ENCODE measurements at places on chromosomes 4 and X. TPM values are rescaled to one million over a fixed set of nuclear protein-coding genes. Genes with fewer than 3 reads are reported as not detected.

Gene NIPAL1
- not detected for total RNA-seq

Gene GSPT2
- total RNA-seq: 5.2 TPM

Gene GYPB
- not detected for total RNA-seq

Gene ATOH1
- total RNA-seq: not detected

Gene FRAS1
- 20.0 TPM for total RNA-seq

GRCh38 chr4:39235696-39236095 lies 53.4 kb downstream of the WDR19 start:
- no peaks in the 10 kb centered on the region for H3K4me1 ChIP-seq
- no peak for DNase-seq
- H3K4me3 ChIP-seq: no peak overlapping the region
- no peaks in the 10 kb centered on the region for H3K27me3 ChIP-seq
- H3K36me3 ChIP-seq: peaks cover 29% of the 10 kb centered on the region
- H3K27ac ChIP-seq: no peak overlapping the region

DNA sequence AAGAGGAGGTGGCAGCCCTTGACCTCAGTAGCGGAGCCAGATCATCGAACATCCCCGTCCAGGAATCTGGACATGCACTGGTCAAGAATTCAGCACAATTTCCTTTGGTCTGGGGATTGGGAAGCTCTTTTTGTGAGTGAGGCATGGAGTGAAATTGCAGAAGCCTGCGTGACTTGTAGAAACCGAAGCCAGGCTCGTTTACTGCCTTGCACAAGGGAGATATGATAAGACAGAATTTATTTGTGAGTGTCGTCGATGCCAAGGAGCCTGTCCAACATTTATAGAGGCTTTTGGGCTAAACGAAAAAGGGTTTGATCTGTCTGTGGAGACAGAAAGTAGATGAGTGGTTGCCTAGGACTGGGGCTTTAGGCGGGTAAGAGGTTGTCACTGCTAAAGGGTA lies 50.6 kb downstream of the TBL1X start:
- H3K27ac ChIP-seq: no peak overlapping the region
- no peak overlapping the region for H3K4me3 ChIP-seq
- H3K4me1 ChIP-seq: peaks cover 6% of the 10 kb centered on the region

DNA sequence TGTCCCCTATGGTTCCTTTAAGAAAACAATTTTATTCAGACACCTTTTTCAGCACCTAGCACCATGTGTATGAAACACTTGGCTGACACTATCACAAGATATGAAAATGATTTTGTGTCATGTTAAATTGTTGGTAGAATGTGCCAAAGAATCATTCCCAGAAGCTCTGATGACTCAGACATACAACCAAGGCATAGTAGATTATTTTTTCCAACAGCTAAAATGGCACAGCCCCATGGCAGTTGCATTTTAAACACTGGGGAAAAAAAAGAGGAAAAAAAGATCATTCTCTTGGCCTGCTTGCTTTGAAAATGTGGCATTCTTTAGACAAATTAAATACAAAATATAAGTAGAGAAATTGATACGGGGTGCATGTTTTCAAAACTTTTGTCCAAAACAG lies 230.2 kb downstream of the NLGN4X start:
- H3K27me3 ChIP-seq: no peaks in the 10 kb centered on the region
- no peak overlapping the region for H3K27ac ChIP-seq
- H3K36me3 ChIP-seq: no peaks in the 10 kb centered on the region
- no peak overlapping the region for H3K4me3 ChIP-seq

DNA sequence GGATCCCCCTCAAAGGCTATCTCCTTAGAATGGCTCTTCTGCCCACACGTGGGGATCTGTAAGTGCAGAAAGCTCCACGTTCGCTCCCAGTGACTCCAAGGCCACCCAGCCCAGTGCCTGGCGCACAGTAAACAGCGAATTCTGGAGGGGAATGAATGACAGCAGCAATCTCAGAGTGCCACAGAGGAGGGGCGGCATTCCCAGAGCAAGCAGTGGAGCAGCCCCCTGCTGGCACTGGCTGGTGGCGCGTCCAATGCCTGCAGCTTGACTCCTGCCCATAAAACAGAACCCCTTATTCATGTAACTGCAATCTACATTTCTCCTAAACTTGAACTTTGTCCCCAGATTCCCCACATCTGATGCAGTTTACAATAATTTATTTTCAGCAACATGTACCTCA lies 6.9 kb upstream of the HELT start:
- peaks cover 54% of the 10 kb centered on the region for H3K27me3 ChIP-seq
- H3K4me3 ChIP-seq: no peak overlapping the region
- no peaks in the 10 kb centered on the region for H3K4me1 ChIP-seq
- H3K27ac ChIP-seq: no peak overlapping the region
- H3K36me3 ChIP-seq: no peaks in the 10 kb centered on the region
- peak; percentile 24 for DNase-seq

GRCh38 chrX:8724300-8724699 lies 7.6 kb downstream of the ANOS1 start:
- DNase-seq: no peak
- no peak overlapping the region for H3K27ac ChIP-seq
- no peaks in the 10 kb centered on the region for H3K27me3 ChIP-seq
- H3K4me1 ChIP-seq: no peaks in the 10 kb centered on the region

DNA sequence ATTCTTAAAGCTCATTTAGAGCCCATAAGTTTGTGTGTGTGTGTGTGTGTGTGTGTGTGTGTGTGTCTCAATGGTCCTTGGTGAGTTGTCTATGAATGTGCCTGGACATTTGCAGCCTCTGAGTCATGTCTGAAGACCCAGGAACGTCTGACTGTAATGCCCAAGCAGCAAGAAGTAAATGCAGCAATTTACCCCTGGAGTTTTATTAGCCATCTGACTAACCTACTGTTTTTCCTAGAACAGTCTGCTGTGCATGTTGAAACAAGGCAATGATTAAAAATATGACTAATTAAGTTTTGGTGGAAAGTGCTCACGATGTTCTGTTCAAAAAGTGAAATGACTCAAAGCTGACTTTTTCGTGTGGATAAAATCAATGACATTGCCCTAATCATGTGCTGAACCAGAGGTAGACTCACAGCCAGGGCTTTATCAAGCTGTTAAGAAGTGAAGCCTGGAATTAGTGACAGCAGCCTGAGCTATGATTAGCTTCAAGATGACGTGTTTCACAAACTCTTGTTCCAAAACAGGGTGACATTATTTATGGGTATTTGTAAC lies 201.6 kb downstream of the CPE start:
- no peak overlapping the region for H3K4me3 ChIP-seq
- DNase-seq: peak; percentile 61
- no peaks in the 10 kb centered on the region for H3K27me3 ChIP-seq
- H3K4me1 ChIP-seq: no peaks in the 10 kb centered on the region
- H3K36me3 ChIP-seq: no peaks in the 10 kb centered on the region
- no peak overlapping the region for H3K27ac ChIP-seq

DNA sequence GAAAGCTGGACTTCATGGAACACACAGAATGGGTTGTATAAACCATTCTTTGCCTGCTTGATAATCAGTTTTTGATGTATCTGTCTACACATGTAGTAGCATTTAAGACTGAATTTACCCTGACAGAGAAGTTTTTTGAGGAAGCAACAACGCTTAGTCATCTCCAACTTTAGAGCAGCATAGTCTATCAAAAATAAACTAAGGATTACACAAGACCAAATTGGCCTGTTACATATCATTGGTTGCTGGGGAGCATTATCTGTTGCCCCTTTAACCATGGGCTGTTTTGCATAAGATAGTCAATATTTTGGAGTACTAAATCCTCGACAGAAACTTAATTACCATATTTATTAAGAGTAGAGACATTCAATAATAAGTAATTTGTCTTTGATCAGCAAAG lies 347.4 kb downstream of the FAM47B start:
- H3K4me1 ChIP-seq: no peaks in the 10 kb centered on the region
- H3K4me3 ChIP-seq: no peak overlapping the region
- no peaks in the 10 kb centered on the region for H3K27me3 ChIP-seq
- no peaks in the 10 kb centered on the region for H3K36me3 ChIP-seq

DNA sequence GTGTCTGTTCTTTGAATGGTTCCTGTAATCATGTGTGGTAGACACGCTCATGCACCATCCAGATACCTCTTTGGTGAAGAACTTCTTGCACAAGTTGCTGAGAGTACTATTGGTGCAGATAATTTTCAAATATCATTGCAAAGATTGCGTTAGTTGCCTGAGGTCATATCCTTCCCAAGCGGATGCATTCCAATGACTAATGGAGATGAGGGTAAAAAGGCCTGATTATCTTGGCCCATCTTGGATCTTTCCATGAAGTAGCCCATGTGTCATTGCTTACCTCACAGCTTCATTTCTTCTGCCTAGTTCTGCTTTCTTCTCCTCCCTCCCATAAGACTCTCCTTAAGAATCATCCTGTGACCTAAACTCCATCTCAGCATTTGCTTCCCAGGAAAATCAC lies 384.9 kb upstream of the CNKSR2 start:
- H3K27me3 ChIP-seq: no peaks in the 10 kb centered on the region
- no peak overlapping the region for H3K27ac ChIP-seq
- no peaks in the 10 kb centered on the region for H3K36me3 ChIP-seq
- peak; percentile 36 for DNase-seq
- H3K4me3 ChIP-seq: no peak overlapping the region
- peaks cover 4% of the 10 kb centered on the region for H3K4me1 ChIP-seq
